Activated T-helper 1 cell treated with anti-CD3 and anti-CD28 coated beads, Interleukin-2, amount 50 U/mL, for 16 hours (primary cell): ENCODE measurements at places on chromosomes 4 and X.

DNA sequence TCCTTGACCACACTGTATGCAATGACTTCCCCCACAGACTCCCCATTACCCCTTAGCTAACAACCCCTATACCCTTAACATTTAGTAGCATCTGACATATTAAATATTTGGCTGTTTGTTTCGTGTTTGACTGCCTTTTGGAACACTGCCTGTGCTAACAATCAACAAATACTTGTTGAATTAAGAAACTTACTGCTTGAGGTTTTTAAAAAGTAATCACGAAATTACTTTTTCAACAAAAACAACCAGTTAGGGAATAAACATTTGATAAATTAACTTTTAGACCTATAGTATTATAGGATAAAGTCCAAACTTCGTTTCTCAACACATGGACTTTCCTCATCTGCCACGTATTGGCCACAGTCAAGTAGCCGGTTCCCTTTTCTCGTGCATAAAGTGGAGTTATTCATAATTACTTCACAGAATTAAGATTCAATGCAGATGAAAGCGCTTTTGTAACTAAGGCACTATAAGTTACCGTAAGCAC lies 555 bp upstream of the ELMOD2 start:
- DNase-seq = no peak

- DNase-seq = no peak
Observed at GRCh38 chrX:15864023-15864422, 9.4 kb upstream of the AP1S2 start.

- DNase-seq = no peak
Observed at GRCh38 chr4:47643845-47644244, 158.8 kb downstream of the ATP10D start.

DNA sequence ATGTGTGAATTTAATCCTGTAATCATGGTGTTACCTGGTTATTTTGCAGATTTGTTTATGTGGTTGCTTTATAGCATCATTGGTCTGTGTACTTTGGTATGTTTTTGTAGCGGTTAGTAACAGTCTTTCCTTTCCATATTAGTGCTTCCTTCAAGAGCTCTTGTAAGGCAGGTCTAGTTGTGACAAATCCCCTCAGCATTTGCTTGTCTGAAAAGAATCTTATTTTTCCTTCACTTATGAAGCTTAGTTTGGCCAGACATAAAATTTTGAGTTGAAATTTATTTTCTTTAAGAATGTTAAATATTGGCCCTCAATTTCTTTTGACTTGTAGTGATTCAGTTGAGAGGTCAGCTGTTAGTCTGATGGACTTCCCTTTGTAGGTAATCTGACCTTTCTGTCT lies 1096.1 kb upstream of the SLIT2 start:
- DNase-seq = no peak

DNA sequence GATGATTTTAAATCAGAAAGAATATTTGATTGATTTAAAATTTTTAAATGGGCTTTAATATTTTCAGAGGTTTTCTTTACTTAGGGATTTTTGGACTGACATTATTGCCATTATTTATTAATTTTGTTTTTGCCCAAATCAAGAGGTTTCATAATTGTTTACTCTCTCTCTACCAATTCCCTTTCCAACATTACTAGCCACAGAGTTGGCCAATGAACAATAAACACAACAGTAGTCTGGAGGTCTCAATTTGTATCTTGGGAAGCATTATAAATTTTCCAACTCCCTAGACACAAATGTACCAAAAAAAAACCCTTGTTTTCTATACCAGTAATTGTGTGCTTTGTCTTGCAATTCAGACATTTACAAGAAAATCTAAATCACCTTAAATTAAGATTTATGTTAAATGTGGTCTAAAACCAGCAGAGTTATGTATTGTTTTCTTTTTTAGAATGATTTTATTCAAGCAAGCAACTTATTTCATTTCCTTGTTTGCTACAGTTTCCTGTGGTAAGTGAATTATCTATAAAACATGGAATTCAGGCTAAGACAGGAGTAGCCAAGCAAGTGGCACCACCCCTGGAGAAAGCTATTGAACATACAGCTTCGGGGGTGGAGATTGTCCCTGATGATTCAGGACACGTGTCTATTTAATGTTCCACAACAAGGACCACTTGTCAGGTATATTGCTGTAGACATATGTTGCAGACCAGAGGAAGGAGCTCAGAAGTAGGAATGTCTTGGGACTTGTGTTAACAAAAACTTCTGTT lies 622 bp downstream of the KLKB1 start:
- no peak for DNase-seq

- DNase-seq = no peak
Observed at GRCh38 chr4:8516061-8516573, 64.1 kb upstream of the GPR78 start.

- DNase-seq = no peak
Observed at GRCh38 chr4:4763822-4764557, 95.5 kb upstream of the MSX1 start.

GRCh38 chr4:176969011-176969410 lies 176.3 kb upstream of the VEGFC start:
- DNase-seq = no peak

- DNase-seq = no peak
Observed at GRCh38 chr4:9893329-9894108, 112.1 kb downstream of the DRD5 start.
